ENCODE measurements at places on chromosomes 6 and 20.

DNA sequence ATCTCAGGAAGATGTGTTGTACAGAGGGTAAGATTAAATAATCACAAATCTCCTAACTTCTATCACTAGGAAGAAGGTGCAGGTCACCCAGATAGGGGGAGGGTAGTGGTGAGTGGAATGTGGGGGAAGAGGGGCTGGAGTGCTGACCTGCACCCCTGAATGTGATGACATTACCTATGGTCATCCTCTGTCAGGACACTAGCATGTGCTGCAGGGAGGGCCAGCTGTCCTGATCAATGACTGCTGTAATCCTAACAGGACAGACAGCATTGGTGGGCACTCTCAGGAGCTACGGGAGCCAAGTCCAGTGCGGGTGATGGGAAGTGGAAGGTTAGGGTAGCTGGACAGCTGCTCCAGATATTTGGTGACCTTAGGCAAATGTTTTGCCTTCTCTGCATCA lies 45.2 kb upstream of the CST5 start:
- no peak for DNase-seq

DNA sequence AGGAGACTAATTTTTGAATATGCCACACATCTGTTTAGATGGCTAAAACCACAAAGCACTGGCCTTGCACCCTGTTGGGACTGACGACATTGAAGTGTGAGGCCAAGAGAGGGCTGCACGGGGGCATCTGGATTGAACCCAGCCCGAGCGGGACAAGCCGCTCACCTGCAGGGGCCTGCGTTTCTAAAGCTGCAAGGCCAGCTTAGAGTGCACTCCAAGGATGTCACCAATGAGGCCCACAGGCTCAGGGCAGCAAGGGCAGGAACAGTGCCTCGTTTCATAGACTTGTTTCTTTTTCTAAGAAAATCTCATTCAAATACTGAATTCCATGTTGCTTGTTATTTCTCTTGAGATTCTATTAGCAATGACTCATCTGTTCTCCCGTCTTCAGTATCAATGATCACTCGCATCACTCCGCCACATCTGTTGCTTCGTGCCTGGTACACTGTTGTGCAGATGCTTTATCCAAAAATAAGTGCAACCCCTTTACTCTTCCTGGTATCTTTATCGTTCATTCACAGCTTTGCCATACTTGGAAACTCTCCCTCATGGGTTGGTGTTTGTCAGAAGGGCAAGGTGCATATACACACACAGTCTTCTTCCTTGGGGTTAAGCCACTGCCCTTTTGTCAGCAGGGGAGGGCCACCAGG lies 120.1 kb downstream of the IRF4 start:
- DNase-seq = no peak

- no peak for DNase-seq
Measured at GRCh38 chr6:108293527-108294296, 1.1 kb upstream of the AFG1L start.

DNA sequence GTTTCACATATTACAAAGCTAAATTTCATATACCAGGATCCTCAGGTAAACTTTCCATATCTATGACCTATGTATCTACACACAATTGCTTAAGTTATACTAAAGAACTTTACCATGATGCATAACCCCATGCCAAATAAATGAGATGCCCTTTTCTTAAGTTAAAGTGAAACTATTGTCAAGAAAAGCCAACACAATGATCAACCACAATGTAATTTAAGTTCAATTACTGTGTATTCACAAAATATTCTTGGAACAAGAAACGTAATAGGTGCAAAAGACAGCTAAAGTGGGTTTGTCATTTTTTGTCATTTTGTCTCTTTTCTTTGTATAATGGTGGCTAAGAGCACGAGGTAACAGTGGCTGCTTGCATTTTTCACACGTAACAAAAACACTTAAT lies 158.0 kb upstream of the SHLD1 start:
- DNase-seq = no peak

GRCh38 chr6:165876588-165876987 lies 213.5 kb upstream of the PDE10A start:
- peak; percentile 74 for DNase-seq
